Stimulated activated CD4-positive, alpha-beta T cell treated with anti-CD3 and anti-CD28 coated beads, TNF-alpha, amount 100 ng/mL, for 48 hours (primary cell): ENCODE measurements at places on chromosomes 12 and 14.

DNA sequence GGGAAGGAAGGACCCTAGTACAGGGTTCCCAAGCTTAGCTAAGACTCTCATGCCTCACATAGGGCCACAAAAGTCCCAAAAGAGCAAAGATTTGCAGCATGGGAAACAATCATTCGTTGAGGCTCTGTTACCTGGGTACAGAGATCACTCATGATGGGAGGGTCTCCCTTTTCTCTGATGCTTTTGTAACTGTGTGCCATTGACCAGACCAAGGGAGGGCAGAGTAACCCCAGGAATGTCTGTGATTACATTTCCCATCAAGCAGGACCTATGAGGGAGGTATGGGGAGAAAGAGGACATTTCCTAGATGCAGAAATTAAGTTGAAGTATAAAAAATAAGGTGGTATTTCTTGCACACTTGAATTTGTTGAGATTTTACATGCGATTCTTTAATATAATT lies 16.4 kb upstream of the DLGAP5 start:
- DNase-seq: no peak

DNA sequence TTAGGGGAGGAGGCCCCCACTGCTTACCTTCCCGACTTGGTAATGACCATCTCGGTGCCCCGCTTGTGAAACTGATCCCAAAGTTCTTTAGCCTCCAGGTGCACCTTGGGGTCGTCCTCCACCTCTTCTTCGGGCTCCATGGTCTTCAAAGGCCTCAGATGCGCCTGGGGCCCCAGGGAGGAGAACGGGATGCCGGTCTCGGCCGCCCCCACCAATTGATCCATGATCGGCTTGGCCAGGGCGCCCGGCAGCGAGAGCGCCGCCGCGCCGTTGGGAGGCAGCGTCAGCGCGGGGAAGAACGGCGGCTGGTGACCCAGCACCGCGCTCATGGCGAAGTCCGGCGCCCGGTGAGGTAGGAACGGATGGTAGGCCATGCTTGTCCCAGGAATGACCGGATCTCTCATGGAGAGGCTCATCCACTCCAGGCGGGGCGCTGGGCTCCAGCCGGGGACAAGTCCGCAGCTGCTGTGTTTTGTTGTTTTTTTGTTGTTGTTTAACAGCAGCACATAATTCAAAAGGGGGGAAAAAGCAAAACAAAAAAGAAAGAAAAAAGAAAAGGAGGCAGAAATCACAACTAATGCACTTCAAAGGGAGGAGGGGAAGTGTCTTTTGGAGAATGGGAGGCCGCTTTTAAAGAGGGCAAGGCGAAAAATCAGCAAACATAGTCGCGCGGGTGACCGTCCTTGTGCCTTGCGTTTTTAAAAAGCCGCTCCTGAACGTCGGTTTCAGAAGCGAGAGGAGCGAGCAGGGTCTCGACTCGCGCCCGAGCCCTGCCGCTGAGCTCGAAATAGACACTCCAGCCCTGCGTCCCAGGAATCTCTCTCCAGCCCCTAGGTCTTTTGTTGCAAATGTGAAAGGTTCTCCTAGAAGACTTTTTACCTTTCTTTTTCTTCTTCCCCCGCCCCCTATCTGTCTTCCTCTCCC lies 928 bp downstream of the TBX3 start:
- no peak for DNase-seq

DNA sequence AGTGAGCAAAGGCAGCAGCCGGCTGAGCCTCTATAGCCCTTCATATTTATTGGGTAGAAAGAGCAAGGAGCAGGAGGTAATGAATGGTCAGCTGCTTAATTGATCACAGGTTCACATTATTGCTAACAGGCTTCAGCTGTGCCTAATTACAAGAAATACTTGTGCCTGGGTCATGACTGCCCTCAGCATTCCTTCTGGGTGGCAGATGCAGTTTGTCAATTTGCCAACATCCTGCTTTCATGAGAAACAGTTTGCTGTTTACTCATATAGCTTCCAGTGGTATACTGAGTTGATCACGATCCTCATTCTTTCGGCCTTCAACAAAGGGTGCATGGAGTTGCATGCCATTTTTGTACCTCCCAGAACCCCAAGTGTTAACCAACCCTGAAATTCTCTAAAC lies 81.0 kb upstream of the PLEKHG7 start:
- no peak for DNase-seq

DNA sequence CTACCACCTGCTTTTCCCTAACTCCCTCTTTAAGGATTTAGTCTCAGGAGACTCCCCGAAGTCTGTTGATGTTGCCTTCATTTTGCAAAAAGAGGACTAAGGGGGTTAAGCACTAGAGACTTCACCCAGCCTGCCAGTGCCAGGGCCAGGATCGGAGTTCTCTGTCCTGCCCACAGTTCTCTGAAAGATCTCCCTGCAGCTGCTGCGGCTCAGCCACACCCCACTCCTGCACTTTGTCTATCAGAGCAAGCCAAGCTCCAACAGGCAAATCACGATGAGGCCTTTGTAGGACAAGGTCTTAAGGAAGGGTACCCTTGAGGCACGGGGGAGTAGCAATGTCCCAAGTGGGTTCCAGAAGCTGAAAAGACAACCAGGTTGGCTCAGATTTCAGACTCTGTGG lies 148.8 kb upstream of the EGLN3 start:
- no peak for DNase-seq

DNA sequence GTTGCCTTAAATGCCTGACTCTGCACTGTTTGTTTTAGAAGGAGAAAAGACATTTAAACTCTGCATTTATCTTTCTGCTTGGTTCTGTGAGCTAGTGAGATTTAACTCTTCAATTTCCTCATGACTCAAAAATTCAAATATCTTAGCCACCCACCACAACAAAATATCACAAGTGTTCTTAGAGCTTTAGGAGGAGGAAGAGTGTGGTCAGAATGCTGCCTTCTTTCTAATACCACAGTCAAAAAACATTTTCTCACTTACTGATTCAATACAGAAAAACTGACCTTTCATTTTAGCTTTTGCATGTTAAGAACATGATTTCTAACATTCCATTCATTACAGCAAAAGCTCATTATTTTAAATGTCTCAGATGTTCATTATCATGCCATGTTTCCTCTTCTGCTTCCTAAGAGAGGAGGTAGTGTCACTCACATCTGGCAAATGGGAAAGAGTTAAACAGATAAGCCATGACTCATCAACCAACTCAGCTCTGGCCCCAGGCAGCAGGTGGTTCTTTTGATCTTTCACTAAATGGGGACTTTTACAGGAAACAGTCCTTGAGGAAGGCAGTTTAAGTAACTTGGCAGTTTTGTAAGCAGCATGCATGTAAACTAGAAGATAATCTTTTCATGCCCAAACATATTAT lies 56.4 kb upstream of the RNU6-8 start:
- no peak for DNase-seq

DNA sequence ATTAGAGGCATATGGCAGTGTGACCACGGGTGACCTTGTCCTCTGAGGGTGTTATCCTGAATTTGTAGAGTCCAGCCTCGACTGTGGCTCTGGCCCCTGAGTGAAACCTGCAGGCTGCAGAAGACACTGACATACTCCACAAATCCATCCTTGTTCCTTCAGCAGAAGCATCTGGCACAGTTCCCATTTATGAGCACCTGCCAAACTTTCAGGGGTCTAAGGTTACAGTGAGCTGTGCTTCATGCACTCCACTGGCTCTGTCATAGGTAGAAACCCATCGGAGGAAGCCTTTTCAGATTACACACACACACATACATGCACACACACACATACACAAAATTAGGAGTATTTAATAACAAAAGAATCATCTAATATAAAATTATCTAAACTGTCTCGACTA lies 13.6 kb upstream of the NUAK1 start:
- no peak for DNase-seq

GRCh38 chr14:91202234-91202974 lies 42.1 kb downstream of the GPR68 start:
- DNase-seq: no peak

GRCh38 chr12:2640281-2640680 lies 154.5 kb upstream of the FKBP4 start:
- no peak for DNase-seq

DNA sequence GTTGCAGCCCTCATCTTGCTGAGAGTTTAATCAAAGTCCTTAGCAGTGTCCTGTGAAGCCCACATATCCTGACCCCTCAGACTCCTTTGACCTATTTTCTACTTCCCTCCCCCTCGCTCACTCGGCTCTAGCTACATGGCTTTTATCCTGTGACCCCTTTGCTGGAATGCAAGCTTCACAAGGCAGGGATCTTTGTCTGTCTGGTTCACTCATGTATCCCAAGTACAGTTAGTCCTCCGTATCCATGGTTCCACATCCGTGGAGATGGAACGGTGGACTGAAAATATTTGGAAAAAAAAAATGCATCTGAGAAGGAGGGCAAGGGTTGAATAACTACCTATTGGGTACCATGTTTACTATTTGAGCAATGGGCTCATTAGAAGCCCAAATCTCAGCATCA lies 173.8 kb downstream of the BCAT1 start:
- DNase-seq: no peak

- no peak for DNase-seq
Measured at GRCh38 chr12:68206446-68206845, 19.2 kb downstream of the IL26 start.

DNA sequence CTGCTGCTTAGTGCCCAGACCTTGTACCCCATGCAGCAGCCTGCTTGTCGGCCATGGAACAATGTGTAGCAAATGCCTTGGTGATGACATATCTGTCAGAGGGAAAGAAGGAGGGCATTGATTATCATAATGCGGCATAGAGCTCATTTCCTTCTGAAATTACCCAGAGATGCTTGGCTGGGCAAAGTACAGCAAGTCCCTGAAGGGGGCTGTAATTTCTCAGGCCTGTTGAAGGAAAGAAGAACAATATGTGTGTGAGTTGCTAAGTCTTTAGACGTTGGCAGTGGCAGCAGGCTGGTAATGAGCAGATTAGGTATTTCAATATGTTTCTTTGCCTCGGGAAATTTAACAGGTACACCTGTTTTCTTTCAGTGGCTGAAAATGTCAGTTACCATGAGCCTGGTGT lies 128.6 kb downstream of the CRADD start:
- DNase-seq: no peak

GRCh38 chr12:67107751-67108269 lies 161.3 kb upstream of the CAND1 start:
- DNase-seq: no peak
